ENCODE measurements at places on chromosomes 7 and 10.

- DNase-seq: no peak
These were observed 97.4 kb downstream of the TWIST1 start for GRCh38 chr7:19020062-19020461.

GRCh38 chr10:110415809-110416208, 81.9 kb upstream of the DUSP5 start:
- DNase-seq: no peak

DNA sequence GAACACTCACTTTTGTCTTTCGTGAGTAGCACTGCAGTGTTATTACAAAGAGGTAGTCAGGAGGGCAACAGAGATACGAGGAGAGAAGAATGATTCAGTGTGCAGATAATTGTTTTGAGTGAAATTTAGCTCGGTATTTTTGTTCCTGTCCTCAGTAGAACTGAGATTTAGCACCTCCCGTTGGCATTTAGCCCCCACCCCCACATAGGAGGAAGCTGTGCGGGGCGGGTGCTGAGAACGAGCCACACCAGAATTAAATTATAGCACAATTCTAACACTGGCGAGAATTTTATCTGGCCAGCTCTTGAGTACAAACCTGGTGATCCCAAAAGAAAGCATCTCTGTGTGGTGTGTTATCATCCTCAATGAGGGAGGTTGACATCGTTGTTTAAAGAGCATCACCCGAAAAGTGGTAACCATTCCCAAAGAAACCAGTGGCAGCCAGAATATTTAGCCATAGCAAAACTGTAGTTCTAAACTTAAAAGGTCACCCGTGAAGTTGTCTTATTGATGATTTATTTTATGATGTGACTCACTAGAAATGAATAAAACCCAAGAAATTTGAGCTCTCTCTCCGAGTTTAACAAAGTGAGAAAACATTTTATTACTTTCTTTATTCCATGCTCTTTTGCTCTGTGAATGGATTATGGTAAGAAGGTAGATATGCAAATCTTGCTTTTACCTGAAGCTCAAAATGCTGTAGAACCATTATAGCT, 612.2 kb downstream of the SUGCT start:
- no peak for DNase-seq

DNA sequence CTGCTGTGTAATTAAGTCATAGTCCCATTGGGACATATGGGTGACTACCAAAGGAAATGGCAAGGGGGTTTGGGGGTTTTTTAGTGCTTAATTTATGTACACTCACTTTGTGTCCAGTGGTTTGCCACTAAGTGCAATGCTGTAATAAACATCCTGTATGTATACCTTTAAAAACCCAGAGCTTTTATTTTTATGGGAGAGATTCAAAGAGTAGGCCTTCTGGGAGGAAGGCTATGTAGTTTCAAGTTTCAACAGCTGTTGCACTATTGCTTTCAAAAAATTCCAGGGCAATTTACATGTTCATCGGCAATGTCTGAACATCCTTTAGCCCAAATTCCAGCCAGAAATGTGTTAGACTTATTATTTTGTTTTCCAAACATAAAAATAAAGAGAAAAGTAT, 744.7 kb downstream of the XPNPEP1 start:
- no peak for DNase-seq

DNA sequence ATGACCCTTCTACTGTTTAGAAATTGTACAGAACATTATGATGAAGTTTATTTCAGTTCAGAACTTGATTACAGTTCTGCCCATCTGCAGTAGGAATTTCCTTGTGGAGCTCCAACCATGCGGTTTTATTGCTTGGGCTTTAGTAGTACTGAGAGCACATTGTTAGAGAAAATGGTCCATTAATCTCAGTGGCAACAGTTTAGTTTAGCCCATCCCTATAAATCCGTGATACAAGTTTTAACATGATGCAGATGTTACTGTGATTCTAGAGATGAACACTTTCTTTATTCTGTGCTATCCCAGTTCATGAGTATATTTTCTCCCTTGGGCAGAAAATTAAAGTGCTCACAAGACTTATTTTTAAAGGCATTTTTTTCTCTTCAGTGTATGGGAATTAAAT, 84.8 kb upstream of the FZD8 start:
- no peak for DNase-seq

DNA sequence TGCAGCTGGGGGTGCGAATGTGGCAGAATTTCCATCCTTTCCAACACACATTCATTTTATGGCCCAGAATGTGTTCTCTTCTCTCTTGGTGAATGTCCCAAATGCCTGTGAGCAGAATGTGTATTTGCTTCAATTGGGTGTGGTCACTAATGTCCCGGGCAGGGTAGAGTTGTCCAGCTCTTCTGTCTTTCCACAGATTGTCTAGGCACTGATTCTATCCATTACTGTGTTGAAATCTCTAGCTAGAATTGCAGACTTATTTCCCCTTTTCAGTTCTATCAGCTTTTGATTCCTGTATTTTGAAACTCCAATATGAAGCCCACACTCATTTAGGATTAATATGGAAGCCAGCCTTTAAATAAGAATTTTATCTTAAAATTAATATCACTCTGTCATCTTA, 14.0 kb upstream of the AKR1E2 start:
- DNase-seq: no peak

- DNase-seq: no peak
These were observed 262.4 kb downstream of the COBL start for GRCh38 chr7:51054231-51054630.

- peak; percentile 90 for DNase-seq
These were observed at the start of gene LRRC4 for GRCh38 chr7:128030654-128031611. Gene LRRC4 (minus strand): TSS chr7:128031437. CDS start chr7:128030640, 797 bp downstream.

- DNase-seq: peak; percentile 55
These were observed 292.9 kb upstream of the PITRM1 start for GRCh38 chr10:3465406-3465891.

GRCh38 chr7:108947526-108947925, 377.9 kb downstream of the DNAJB9 start:
- no peak for DNase-seq

DNA sequence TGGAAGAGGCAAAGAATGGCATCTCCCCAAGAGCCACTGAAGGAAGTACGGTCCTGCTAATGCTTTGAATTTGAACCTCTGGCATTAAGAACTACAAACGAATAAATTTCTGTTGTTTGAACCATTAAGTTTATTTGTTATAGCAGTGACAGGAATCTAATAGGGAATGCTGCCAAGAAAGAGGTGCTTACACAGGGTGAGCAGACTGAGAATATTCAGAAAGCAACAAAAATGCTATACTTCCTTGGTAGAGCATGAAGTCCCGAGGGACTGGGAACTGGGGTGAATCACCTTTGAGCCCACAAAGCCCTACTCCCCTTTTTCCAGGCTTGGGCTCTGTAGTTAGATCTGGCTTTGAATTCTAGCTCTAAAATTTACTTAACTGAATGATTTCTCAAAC, 45.0 kb downstream of the PANK1 start:
- no peak for DNase-seq

DNA sequence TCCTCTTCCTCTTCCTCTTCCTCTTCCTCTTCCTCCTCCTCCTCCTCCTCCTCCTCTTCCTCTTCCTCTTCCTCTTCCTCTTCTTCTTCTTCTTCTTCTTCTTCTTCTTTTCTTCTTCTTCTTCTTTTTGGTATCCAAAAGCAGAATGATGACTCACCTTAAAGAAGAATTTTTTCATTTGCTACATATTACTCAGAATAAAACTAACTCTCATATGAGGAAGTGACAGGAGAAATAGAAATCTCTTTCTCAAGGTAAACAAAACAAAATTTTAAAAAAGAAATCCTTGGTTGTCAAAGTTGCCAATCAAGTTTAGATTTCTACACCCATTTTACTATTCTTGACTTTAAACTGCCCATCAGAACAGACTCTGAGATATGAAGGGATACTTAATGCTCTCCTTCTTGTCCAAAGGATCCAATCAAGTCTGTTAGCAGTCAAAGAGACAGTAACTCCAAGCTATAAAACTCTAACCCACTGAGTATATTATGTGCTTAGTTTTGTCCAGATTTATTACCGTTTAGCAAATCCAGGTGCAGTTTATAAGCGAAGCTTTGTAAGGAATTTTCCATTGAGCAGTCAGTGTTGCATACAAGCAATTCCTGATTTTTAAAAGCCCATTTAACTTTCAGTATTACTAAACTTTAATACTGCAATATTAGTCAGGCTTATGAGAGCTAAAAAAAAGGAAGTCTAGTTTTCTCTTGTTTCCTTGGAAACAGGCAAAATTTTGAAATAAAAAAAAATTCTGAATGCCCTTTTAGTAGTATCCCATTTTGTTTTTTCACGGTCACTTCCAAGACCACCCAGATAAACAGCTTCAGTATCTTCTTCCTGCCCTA, 43.1 kb upstream of the SNX13 start:
- no peak for DNase-seq

DNA sequence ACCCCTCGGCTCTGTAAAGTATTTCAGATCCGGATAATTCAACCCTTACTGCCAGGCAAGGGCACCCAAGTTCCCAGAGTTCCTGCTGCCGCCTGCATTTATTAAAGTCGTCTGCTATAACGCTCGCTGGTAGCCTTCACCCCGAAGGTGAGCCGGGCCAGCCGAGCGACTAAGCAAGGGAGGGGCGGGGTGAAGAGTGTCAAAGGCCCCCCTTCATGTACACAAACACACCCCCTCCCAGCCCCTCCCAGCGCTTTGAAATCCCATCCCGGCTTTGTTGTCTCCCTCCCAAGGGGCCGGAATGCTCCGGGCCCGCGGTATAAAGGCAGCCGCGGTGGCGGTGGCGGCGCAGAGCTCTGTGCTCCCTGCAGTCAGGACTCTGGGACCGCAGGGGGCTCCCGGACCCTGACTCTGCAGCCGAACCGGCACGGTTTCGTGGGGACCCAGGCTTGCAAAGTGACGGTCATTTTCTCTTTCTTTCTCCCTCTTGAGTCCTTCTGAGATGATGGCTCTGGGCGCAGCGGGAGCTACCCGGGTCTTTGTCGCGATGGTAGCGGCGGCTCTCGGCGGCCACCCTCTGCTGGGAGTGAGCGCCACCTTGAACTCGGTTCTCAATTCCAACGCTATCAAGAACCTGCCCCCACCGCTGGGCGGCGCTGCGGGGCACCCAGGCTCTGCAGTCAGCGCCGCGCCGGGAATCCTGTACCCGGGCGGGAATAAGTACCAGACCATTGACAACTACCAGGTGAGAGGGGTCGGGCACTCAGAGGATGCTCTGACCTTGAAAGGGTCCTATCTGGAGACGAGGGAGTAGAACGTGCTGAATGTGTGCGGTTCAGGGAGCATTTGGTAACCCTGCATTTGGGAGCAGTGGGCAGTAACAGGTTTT, at the start of gene DKK1:
Gene DKK1 (plus strand): TSS at position 349 of the 889 bp plus-strand sequence. CDS start 154 bp downstream, at position 503.
- peak; percentile 75 for DNase-seq

GRCh38 chr10:75449382-75450074, 18.1 kb downstream of the LRMDA start:
- DNase-seq: peak; percentile 49

DNA sequence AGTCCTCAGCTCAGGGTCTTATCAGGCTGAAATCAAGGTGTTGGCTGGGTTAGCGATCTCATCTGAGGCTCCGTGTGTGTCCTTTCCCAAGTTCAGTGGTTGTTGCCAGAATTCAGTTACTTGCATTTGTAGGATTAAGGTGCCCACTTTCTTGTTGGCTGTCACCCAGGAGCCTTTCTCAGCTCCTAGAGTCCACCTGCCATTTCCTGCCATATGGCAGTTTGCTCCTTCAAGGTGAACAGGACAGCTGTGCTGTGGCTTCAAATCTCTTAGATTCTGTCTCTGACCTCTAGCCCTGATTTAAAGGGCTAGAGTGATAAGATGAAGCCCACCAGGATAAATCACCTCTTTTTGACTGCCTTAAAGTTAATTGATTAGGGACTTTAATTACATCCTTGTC, 1.0 kb upstream of the HIF1AN start:
- DNase-seq: no peak

- no peak for DNase-seq
These were observed 59.1 kb downstream of the HGF start for GRCh38 chr7:81710751-81711150.

- peak; percentile 27 for DNase-seq
These were observed 160.9 kb downstream of the REEP3 start for GRCh38 chr10:63681993-63682697.

- DNase-seq: no peak
These were observed 6.6 kb downstream of the BBIP1 start for GRCh38 chr10:110912374-110912773.

DNA sequence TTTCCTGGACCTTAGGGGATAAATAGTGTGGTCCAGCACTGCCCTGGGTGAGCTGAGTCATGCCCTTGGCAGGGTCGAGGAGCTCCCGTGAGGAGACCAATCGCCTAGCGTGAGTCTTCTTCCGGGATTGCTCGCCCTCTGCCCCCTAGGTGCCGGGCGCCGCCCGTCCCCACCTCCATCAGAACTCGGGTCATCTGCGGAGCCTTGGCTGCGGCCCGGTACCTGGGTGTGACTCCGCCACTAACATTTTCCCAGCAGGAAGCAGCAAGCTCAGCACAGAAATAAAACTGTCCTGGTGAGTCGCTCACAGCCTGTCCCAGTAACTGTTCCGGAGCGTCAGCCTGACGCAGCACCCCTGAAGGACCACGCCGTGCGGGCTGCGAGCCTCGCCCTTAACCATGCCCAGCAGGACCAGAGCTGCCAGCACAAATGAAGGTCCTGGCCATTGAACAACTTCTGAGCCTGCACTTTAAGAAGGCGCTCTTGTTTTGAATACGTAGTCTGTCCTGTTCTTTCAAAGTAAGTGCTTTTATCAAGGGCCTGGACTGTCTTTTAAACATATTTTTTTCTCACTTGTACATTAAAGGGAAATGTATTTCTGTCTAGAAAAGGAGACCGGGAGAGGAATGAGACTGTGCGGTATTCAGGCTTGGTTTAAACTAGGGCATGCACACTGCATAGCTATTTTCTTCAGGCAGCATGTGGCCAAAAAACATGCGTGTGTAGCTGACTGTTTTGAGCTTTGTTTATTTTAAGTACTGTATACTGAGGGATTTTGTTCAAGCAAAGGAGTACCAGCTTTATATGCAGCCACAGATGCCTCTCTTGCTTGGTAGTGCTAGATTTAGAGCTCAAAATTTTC, 136.7 kb downstream of the HECW1 start:
- no peak for DNase-seq

DNA sequence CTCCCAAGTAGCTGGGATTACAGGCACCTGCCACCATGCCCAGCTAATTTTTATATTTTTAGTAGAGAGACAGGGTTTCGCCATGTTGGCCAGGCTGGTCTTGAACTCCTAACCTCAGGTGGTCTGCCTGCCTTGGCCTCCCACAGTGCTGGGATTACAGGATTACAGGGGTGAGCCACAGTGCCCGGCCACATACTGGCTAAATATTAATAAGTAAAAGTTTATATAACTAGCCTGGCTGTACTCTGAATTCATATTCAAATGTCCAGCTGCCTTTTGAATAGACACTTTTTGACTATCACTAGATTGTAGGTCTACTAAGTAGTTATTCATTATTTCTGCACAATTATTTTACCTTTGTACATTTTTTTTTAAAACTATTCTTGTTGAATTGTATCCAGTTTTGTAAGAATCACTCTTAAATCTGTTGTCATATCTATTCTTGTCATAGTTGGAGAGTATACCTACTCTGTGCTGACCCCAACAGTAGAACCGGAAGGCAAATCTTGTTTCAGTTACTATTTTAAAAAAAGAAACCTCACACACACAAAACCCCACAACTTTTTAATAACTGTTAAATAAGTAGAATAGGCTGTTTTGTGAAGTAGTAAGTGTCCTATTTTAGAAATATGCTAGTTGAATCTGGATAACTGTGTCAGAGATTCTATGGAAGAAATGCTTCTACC, 29.6 kb downstream of the MINPP1 start:
- no peak for DNase-seq
